Stimulated activated CD8-positive, alpha-beta memory T cell treated with anti-CD3 and anti-CD28 coated beads, Interleukin-15, amount 100 ng/mL, for 48 hours (primary cell): ENCODE measurements at places on chromosomes 1 and 21.

GRCh38 chr21:25420831-25421230, 186.4 kb downstream of the MRPL39 start:
- no peak for DNase-seq

DNA sequence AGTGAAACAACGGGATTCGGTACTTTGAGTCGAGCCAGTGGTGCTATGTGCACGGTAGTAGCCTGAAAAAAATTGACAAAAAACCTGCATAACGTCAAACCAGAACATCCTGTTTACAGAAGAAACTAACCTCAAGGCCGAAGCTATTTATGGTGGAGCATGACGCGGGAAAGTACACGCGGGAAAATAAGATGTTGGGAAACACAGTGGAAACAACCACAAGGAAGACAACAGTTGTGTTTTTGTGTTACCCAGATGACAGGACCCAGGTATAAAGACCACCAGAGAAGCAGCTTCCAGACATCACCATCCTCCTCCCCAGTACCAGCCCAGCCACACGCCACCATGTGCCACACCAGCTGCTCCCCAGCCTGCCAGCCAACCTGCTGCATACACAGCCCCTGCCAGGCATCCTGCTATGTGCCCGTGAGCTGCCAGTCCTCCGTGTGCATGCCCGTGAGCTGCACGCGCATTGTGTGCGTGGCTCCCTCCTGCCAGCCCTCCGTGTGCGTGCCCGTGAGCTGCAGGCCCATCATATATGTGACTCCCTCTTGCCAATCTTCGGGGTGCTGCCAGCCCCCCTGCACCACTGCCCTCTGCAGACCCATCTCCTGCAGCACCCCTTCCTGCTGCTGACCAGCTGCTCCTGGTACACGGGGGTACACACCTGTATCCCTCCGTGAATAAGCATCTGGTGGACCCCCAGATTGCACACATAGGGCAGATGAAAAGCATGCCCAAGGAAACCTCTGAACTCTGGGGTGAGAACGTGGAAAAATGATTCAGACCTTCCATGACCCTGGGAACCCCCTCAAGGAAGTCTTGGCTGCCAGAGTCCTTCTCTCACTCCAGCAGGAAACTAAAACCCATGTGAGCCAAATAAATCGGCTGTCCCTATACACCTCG, at the start of gene KRTAP12-3:
Gene KRTAP12-3, plus strand, starts transcription at position 298 of the 906 bp plus-strand sequence. Its CDS starts 48 bp downstream, at position 346.
- DNase-seq, result no peak

DNA sequence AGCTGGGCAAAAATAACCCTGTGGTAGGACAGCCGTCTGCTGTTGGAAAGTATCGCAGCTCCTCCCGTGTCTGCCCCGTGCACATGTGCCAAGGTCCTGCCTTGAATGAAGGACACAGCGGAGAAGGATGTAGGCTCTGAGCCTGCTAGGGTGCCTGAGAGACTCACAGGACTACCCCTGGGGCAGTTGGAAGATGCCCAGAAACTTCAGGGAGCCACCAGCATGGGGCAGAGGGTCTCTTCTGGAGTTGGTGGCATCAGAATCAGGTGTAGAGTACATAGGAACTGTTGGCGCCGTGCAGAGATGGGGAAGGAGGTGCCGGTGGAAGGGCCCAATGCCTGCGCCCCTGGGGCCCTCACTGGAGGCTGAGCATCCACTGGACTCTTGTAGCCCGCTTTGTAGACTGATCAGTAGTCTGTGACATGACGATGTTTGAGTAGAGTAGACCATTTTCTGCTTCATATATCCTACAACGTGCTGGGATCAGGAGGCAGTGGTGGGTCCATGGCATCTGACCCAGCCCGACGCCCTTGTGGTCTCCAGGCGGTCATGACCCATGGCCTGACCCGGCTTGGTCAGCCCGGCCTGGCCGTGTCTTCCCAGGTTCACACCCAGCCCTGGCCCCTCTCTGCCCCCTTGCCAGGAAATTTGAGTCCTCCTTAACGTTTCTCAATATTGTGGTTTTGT, 5.3 kb upstream of the C1orf174 start:
- DNase-seq, result no peak

DNA sequence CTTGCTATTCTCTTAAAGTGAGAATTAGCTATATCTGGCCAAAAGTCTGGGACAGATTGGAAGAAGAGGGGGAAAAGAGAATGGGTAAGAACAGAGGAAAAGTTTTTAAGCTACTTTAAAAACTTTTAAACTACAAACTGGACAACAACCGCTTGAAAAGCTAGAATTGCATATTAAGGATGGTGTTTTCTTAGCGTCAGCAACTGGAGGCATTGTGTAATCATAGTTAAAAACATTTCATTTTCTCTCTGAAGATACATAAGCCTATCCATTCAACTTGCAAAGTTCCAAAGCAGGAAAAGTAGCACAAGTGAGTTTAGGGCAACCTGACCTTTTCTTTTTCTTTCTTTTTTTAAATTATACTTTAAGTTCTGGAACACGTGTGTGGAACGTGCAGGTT, 10.9 kb downstream of the PBX1 start:
- DNase-seq, result no peak

DNA sequence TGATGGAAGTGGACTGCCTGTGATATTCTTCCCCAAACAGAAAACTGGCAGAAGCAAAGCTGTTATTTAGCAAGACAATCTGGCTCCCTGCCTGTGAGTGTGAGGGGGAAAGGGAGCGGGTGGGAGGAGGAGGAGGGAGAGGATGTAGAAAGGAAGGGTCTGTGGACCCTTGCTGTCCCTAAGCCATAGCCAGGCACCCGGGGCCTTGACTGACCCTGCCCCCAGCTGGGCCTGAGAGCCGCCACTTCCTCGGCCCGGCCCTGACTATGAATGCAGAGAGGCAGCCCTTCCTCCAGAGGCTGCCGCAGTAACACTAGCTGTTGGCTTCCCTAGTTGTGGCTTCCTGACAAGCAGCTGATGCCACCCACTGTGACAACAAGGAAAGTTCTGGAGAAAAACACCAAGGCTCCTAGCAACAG, 13.9 kb downstream of the PLA2G2F start:
- no peak for DNase-seq

GRCh38 chr21:33578214-33578613, 10.3 kb downstream of the DONSON start:
- DNase-seq, result no peak

DNA sequence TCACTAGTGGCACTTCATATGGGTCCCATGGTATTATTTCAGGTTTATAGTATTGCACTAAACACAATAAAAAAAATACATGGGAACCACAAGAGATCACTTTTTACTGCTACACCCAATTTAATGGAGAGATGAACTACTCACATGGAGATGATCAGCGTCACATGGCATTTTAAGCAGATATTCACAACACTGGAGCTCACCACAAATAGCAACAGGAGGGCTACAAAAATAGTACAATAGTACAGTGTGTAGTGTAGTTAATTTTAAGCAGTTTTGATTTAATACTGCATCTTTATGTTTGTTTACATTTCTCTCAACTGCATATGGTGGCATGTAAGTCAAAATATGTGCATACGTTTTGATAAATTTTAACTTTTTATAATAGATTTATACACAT, 31.0 kb downstream of the SNX7 start:
- no peak for DNase-seq

DNA sequence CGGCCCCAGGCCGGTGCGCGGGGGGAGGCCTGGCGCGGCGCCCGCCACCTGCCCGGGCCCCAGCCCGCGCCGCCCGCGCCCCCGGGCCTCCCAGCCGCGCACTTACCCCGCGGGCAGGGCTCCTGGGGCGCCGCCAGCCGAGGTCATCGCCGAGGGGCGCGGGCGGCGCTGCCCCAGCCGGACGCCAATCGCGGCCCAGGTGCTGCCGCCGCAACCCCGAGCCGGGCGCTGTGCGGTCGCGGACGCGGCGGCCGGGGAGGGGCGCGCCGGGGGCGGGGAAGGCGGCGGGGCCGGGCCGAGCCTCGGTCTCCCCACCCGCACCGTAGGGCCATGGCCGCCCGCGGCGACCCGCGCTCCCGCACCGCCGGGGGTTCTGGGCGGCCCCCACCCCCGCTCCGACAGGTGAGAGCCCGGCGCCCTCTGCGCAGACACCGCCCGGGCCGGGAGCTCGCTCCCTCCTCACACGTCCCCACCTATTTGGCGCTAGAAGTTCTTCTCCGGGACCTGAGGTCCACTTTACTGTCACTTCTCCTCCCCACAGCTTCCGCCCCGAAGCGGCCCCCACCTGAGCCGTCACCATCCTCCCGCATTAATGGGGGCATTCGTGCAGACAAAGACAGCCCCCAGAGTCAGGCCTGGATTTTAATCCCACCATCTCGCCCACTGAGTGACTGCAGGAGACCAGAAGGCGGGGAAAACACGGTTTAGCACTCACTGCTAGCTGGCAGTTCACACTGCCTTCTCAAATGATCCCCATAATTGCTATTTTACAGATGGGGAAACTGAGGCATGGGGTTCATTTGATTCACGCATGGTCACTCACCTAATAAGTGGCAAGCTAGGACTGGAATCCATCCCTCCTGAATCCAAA, at the start of gene TTC39A:
Gene TTC39A, minus strand, starts transcription at position 232 of the 871 bp plus-strand sequence. Its CDS starts 85 bp downstream, at position 147.
- DNase-seq, result no peak

DNA sequence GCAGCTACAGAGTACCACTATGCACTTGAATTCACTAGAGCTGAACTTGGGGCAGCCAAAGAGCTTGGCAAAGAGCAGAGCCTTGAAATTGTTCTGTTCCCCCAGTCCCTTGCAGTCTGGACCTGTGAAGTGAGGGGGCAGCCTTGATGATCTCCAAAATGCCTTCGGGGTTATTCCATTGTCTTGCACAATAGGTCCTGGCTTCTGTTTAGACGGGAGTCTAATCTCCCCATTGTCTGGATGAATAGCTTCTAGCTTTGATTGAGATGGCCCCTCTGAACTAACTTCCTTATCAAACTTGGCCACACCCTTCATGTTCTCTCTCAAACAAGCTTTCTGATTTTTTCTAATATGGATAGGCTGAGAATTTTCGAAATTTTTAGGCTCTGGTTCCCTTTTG, 72.6 kb downstream of the PGM1 start:
- DNase-seq, result no peak

DNA sequence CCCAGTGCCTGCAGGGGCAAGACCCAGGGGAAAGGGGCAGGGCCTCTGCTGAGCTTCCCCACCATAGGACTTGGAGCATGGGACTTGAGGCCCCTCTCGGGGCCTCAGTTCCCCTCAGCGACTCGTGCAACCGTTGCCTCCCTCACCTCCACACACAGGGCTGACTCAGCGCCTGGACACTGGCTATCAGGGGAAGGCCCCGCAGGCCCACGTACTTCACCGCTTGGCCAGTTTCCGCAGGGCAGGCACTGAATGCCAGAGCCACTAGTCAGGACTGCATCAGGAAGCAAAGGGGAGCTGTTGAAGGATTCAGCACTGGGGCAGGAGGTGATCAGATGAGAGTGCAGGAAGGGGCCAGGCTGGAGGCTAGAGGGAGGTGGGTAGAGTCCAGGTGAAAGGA, 15.5 kb upstream of the FAM131C start:
- no peak for DNase-seq

DNA sequence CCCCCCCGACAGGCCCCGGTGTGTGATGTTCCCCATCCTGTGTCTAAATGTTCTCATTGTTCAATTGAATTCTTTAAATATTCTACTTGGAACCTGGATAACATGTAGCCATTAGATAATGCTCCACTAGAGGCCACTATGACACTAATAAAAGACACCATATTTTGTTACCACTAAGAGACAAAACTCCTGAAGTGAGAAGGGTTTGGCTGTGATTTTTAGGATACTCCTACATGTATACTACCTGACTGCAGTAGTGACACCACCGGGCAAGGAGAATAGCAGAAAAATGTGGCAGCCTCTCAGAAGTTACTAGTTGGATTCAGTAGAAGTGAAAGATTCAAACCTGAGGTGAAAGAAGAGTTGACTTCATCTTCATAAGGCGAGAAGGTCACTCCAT, 36.0 kb downstream of the F5 start:
- DNase-seq, result no peak

- DNase-seq, result no peak
Measured at GRCh38 chr1:201422436-201423030, 1.0 kb upstream of the TNNI1 start.

GRCh38 chr21:33078907-33079582, 9.1 kb downstream of the OLIG1 start:
- DNase-seq, result peak; percentile 44

DNA sequence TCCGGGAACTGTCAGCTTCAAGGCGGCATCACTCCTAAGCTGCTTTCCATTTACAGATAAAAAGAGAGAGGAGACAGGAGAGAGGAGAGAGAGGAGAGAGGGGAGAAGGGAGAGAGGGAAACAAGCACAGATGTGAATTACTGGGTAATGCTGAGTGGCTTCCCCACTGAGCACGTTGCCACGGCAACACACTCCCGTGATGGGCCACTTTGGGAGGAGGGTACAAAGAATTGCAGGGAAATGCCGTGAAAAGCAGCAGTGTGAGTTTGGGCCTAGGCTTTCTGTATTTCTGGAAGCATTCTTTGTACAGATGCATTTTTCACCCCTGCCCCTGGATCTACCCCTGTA, 128.0 kb upstream of the IRF2BP2 start:
- no peak for DNase-seq

GRCh38 chr1:67672260-67672803, 12.7 kb upstream of the GADD45A start:
- no peak for DNase-seq

- no peak for DNase-seq
Measured at GRCh38 chr1:60809204-60809980, 273.0 kb upstream of the NFIA start.

DNA sequence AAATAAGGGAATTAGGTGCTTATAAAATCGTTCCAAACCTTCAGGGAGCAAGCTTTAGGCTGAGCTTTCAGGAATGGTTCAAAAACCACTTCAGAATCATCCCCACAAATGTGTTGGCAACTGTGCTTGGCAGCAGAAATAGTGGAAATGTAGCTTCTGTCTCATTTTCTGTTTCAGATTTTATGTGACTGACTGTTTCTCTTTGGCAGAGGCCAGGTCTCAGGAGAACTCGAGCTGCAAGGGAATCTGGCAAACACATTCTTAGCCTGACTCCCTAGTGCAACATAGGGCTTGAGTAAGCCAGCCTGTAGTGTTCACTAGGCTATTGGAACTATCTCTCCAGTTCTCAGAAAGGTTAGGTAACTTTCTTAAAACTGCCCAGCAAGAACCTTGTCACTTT, 128.6 kb downstream of the PLA2G4A start:
- DNase-seq, result no peak

DNA sequence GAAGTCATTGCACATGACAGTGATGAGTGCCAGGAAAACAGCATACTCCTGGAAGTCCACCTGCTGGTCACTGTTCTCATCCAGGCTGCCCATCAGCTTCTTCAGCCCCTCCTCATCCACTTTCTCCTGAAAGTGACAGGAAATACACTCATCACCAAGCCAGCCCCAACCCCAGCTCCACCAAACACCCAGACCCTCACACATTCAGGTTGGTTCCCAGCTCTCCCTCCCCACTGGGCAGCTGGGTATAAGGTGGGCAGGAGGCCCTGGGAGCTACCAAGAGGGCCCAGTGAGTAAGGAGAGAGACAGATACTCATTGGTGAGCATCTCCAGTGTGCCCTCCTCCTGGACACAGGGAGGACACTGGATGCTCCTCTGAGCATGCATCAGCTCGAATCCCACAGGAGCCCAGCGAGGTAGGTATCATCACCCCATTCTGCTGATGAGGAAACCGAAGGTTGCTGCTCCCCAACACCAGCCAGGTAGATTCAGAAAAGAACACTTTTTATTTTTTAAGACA, 4.1 kb downstream of the S100A2 start:
- no peak for DNase-seq
